Urothelium cell line (cell line): ENCODE measurements at places on chromosomes 7 and 10.

DNA sequence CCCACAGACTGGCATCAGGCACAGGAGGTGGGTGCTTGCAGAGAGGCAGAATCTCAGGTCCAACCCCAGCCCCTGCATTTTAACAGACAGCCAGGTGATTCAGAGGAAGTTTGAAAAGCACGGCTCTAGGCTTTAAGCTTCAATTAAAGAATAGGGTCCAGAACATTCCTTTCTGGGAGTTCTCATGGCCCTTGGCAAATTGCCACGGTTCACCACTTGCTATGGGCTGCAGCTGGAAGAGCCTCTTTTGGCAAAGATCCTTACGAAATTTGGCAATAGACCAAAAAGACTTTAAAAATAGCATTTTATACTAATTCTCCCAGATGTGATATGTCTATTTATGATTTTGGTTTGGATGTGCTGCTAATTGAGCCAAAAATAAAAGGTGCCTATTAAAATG, 148.1 kb downstream of the ITGA8 start:
- peak; percentile 58 for DNase-seq

DNA sequence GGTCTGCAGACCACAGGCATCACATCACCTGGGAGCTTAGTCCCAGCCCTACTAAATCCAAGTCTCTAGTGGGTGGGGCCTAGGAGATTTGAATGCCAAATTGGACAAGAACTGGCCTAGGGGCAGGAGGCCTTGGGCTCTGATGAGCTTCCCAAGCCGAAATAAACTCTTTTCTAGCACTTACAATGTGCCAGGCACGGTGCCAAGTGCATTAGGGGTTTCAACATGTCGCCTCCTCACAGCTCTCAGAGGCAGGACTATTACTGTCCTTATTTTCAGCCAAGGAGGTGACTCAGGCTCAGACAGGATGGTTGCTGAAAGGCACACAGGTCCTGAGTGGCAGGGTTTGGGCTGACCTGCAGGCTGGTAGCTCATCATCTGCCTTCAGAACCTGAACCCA, 9.2 kb upstream of the CPA1 start:
- DNase-seq = no peak

DNA sequence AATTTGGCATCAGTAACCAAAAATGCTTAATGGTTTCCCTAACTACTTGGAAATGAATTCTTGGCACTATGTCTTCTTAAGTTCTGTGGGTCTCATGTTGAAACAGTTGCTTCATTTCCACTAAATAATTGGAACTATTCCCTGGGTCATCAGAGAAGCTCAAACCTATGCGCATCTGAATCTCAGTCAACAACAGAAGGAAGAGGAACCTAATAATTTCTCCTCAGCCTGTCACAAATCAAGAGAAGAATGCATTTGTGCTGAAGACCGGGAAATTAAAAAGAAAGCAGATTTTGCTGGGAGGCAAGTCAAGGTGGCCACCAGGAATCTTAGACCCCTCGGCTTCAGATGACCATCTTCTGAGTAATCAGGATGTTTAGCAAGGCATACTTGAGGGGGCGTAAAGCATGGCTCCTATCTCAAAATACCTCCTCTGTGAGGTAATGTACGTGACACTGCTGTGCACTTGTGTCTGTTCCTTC, 41.4 kb downstream of the TOMM7 start:
- peak; percentile 35 for DNase-seq

- no peak for DNase-seq
These were observed 31.1 kb upstream of the HIBADH start for GRCh38 chr7:27693794-27694193.

DNA sequence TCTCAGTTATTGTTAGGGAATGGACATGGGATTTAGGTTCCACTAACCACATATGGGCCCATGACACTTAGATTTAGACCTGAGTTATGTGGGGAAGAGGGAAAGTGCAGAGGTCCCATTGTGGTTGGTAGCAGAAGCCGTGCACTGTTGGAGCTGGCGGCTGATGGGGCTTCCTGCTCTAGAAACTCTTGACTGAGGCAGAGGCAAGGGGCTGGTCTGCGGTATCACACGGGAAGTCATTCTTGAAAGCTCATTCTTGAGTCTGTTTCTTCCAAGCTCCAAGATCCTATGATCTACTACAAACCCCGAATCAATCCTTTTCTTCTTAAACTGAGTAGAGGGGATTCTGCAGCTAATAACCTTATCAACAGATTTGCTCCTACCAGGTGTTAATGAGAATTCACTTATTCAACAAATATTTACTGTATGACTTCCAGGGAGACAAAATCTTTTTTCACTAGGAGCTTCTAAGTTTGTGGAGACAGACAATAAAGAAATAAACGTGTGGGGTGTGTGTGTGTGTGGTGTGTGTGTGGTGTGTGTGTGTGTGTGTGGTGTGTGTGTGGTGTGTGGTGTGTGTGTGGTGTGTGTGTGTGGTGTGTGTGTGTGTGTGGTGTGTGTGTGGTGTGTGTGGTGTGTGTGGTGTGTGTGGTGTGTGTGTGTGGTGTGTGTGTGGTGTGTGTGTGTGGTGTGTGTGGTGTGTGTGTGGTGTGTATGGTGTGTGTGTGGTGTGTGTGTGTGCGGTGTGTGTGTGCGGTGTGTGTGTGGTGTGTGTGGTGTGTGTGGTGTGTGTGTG, 57.1 kb downstream of the AOC1 start:
- DNase-seq = no peak

- no peak for DNase-seq
These were observed 139.1 kb downstream of the ATE1 start for GRCh38 chr10:121788717-121789116.

DNA sequence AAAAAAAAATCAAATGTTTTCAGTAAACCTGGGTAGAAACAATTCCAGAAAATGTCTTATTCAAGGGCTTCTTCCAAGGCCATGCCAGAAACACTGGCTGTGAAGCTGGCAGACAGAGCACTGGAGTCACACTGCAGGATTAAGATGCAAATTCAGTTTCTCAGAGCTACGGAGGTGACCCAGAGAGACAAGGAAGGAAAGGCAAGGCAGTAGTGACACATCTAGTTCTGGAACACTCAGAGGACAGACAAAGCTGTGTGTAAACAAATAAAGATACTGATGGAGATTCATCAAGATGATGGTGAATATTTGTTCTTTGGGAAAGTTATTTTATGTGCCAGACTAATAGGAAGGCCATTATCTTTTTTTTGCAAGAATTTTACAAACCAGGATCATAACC, 608.3 kb upstream of the C7orf33 start:
- no peak for DNase-seq

GRCh38 chr7:156218544-156219306, 406.5 kb upstream of the SHH start:
- DNase-seq = no peak

GRCh38 chr7:96219378-96220130, 102.3 kb downstream of the SLC25A13 start:
- DNase-seq = peak; percentile 12

DNA sequence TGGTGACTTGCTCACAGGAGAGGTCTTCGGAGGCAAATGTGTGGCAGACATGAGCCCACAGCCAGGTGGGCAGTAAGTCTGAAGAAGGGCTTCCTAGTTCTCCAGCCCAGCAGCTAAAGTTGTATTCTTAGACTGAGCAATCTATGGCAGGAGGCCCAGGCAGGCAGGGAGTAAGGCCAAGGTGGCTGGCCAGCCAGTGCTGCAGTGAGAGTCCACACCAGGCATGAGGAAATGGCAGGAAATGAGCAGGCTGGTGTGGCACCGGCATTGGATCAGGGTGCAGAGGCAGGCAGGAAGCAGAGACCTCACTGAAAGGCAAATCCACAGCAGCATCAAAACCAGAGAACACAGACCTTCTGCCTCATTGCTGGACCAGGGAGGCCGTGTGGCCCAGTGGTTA, 84.6 kb upstream of the PDE1C start:
- DNase-seq = no peak

DNA sequence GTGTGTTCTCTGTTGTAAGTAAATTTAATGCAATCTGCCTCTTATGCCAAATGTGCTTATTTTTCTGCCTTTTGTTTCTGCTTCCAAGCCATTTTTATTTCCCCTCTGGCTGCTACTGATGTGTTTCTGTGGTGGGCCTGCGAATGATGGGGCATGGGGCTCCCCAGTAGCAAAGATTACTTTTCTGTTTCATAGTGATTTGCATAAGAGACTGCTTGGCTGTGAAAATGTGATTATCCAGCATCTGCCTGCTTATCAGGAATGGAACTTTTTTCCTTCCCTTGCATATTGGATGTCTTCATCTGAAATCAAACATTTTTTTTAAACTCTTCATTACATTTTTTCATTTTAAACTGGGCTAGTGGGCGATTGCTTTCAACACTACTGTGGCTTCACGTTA, 57.7 kb upstream of the BTBD16 start:
- no peak for DNase-seq

DNA sequence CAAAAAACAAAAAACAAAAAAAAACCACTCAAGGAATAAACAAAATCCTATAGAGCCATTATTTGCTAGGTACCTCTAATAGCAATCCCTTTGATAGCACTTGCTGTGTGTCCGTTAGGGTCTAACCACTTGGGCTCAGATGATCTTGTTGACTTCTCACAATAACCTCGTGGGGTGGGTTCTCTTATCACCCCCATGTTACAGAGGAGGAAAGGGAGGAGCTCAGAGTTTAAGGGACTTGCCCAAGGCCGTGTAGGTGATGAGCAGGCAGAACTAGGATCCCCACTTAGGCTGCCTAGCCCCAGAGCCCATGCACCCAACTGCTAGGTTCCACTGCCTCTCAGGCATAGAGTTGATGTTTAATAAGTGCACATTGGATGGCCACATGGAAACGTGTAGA, 131.1 kb downstream of the CAMK1D start:
- no peak for DNase-seq

DNA sequence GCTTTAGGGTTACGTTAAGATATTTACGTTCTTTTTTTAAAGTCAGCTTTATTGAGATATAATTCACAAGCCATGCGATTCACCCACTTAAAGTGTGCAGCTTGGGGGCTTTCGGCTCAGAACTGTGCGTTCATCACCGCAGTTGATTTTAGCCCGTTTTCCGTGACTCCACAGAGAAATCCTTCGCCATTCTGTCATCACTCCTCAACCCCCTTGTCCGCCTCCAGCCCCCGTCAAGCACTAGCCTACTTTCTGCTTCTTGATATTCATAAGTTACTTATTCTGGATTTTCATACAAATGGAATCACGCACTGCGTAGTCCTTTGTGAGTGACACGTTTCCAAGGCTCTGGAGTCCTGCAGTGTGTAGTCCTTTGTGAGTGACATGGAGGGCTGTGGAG, 20.4 kb downstream of the FAM20C start:
- no peak for DNase-seq

- DNase-seq = peak; percentile 58
These were observed 63.4 kb downstream of the HPSE2 start for GRCh38 chr10:99172128-99172738.

- DNase-seq = no peak
These were observed 38.3 kb downstream of the AHCYL2 start for GRCh38 chr7:129263168-129263567.

GRCh38 chr10:88004451-88004850, 141.0 kb downstream of the PTEN start:
- DNase-seq = peak; percentile 7

DNA sequence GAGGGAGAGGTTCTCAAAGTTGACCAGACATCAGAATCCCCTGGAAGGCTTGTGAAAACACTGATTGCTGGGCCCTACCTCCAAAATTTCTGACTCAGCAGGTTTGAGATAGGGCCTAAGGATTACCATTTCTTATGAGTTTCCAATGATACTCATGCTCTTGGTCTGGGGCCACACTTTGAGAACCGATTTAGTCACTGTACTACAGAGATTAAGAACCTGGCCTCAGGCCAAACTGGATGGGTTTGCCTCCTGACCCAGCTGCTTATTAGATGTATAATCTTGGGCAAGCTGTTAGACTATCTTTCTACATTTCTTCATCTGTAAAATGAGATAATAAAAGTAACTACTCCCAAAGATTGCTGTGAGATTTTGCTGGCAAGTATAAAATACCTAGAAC, 77.1 kb upstream of the SCIN start:
- no peak for DNase-seq

GRCh38 chr7:157415486-157415885, 78.7 kb downstream of the DNAJB6 start:
- no peak for DNase-seq

DNA sequence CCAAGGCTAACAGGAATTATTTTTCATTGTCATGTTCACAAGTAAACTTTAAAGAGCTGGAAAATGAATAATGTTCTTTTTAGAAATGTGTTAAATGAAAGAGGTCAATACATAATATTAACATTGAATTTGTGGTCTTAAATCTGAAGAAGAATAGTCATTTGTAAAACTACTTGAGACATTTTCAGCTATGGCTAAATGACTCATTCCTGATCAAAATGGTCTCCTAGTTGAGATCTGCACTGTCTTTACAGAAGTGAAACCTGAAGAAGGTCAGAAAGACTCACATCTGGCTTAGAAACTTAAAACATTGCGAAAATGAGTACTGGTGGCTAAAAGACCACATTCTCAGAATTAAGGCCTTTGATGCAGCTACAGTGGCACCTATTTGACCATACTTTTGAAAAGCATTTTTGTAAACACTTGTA, 5.9 kb downstream of the PIK3CG start:
- no peak for DNase-seq

DNA sequence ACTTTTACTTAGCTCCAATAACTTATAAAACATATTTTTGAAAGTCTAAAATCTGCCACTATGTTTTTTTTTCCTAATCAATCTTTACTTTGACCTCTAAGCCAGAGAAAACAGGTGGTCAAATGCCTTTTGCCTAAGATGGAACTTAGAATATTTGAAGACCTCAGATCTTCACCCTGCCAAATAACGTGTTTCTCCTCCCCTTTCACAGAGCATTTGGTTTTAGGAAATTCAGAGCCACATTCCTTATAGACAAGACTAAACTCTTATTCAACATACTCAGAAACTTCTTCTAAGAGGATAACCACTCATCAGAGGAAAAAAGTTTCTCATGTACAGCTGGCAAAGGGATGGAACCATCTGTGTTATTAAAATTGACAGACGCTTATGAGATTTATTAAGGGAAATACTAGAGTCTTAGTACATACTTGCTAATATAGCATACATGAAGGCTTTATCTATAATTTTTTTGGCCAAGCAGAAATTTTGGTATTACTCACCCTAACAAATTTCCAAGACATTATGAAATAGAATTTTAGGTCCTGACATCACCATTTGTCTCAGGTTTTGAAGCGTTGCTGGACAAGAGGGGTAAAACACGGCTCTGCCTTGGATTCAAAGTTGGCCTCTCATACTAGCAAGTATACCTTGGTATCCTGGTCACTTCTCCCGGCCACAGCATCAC, 2.6 kb upstream of the EGFR start:
- no peak for DNase-seq

GRCh38 chr7:130486114-130486953, 5.6 kb upstream of the MEST start:
- DNase-seq = no peak

DNA sequence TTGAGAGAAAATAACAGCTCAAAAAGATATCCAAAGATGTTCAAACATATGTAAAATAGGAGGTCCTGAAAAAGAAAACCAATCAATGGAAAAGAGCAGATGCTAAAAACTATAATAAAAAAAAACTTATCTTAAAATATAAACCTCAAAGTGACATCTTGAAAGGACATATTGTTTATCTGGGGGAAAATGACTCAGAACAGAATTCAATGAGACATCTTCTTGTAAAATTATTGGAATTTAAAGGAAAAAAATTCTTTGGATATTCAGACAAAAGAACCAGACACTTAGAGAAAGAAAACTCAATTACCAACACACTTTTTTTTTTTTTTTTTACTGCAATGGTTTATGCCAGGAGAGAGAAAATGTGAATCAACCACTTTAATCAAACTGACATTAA, 58.9 kb downstream of the NAMPT start:
- no peak for DNase-seq
